ENCODE measurements at places on chromosomes 4 and X.

DNA sequence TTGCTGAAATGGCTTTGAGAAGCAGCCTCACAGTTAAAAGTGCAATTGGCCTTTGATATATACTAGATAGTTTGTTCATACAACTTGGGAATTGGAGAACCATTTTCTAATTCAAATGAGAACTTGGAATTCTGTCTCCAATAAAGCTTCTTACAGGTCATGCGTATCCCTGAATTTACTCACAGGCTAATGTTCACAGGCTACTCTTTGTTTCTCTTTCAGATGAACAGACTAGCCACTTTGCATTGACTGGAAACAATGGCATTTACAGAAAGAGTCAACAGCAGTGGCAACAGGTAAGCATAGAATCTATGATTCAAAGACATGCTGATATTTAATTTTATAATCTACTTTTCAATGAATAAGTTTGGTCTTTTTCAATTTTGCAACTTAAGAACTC is 13.5 kb downstream of the AFF1 start:
- H3K4me3 ChIP-seq, result no peak overlapping the region
- peaks cover 9% of the 10 kb centered on the region for H3K36me3 ChIP-seq
- no peaks in the 10 kb centered on the region for H3K27me3 ChIP-seq
- H3K4me1 ChIP-seq, result peaks cover 28% of the 10 kb centered on the region

DNA sequence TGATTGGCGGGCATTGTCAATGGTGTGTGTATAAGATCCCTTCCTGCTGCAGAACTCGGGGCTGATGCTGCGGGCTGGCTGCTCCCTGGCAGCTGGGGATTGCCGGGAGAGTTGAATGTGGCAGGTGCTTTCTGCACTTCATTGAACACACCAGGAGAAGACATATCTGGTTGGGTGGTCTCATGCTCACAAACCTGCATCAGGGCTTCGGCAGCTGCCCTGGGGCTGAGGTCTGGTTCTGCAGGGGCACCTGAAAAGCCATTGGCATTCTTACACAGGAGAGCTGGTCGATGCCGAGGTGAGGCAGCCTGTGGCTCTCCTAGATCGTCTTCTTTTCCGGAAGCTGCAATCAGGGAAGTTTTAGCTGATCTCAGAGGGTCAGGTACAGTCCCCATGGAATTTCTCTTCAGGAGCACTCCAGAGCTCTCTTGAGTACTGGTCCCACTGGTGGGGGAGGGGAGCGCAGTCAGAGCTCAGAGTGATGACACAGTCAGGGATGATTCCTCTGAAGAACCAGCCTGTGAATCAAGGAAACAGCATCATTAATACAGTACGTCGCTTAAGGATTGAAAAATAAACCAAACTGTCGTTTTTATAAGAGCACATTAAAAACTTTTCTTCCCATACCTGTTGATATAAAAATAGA is 57.8 kb downstream of the GPRIN3 start:
- H3K4me3 ChIP-seq, result no peak overlapping the region
- H3K27me3 ChIP-seq, result no peaks in the 10 kb centered on the region
- no peak overlapping the region for H3K27ac ChIP-seq
- peaks cover 36% of the 10 kb centered on the region for H3K36me3 ChIP-seq
- DNase-seq, result no peak
- peaks cover 47% of the 10 kb centered on the region for H3K4me1 ChIP-seq

- H3K36me3 ChIP-seq, result peaks cover 41% of the 10 kb centered on the region
- no peak overlapping the region for H3K27ac ChIP-seq
- DNase-seq, result no peak
- no peaks in the 10 kb centered on the region for H3K4me1 ChIP-seq
- no peaks in the 10 kb centered on the region for H3K27me3 ChIP-seq
Measured at GRCh38 chr4:48499551-48500066, 9.6 kb downstream of the ZAR1 start.

GRCh38 chrX:120468479-120468824 is 644 bp downstream of the LAMP2 start:
- no peak for DNase-seq
- H3K4me3 ChIP-seq, result peak overlapping the region; percentile 86
- H3K27ac ChIP-seq, result peak overlapping the region; percentile 93

DNA sequence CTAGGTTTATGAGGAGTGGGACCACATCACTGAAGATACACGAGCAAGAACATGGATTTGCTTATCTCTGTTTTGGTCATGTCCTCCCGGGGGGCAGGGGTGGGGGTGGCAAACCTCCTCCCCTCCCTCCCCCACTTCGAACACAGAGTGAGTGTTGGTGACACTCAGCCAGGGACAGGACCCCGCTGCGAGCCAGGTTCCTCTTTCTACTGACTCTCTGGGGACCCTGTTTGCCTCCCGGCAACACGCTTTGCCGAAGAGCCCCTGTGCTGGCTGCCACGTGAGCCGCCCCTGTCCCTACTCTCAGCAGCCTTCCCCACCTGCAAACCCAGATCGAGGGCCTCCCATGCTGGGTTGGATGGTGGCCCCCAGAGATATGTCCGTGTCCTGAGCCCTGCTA is 34.7 kb downstream of the P2RY8 start:
- H3K27ac ChIP-seq, result peak overlapping the region; percentile 95
- DNase-seq, result no peak
- peaks cover 68% of the 10 kb centered on the region for H3K36me3 ChIP-seq
- H3K4me3 ChIP-seq, result peak overlapping the region; percentile 62
- H3K27me3 ChIP-seq, result no peaks in the 10 kb centered on the region

- H3K4me3 ChIP-seq, result no peak overlapping the region
- H3K4me1 ChIP-seq, result peaks cover 8% of the 10 kb centered on the region
- H3K27me3 ChIP-seq, result peaks cover 3% of the 10 kb centered on the region
- no peak overlapping the region for H3K27ac ChIP-seq
Measured at GRCh38 chr4:122662701-122663100, 41.8 kb upstream of the IL21 start.

DNA sequence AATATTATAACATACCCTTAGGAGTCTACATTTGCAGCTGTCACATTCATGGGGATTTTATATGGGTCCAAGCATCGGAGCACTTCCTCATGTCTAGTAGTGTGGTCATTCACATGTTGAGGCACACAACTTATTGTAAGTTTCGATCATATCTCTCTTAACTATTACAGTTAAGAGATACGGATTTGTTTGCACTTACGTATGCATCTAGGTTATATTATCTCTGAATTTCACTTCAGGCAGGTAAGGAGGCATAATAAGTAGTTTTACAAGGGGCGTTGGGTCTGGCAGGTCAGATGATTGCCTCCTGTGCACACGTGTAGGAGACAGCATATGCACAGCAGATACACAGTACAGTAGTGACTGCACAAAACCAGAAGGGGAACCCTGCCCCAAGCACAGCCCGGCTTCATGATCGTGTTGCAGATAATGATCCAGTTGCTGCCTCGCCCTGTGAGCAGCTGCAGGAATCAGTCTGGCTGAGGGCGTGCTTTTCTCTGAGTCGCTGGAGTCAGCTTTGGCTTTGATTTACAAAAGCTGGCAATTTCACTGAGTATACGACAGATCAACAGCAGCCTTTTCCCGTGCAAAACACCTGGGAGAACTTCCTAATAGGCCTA is 302.9 kb upstream of the GATB start:
- peaks cover 43% of the 10 kb centered on the region for H3K4me1 ChIP-seq
- H3K27me3 ChIP-seq, result no peaks in the 10 kb centered on the region
- peak; percentile 18 for DNase-seq

- no peaks in the 10 kb centered on the region for H3K27me3 ChIP-seq
- H3K27ac ChIP-seq, result no peak overlapping the region
- DNase-seq, result no peak
- H3K4me3 ChIP-seq, result no peak overlapping the region
Measured at GRCh38 chr4:172785613-172786012, 383.0 kb upstream of the GALNT7 start.

- no peak overlapping the region for H3K4me3 ChIP-seq
- H3K36me3 ChIP-seq, result peaks cover 11% of the 10 kb centered on the region
- no peak overlapping the region for H3K27ac ChIP-seq
- H3K27me3 ChIP-seq, result no peaks in the 10 kb centered on the region
Measured at GRCh38 chrX:38304010-38304409, 23.3 kb downstream of the RPGR start.

- H3K27me3 ChIP-seq, result peaks cover 16% of the 10 kb centered on the region
- no peaks in the 10 kb centered on the region for H3K4me1 ChIP-seq
- H3K27ac ChIP-seq, result no peak overlapping the region
- no peaks in the 10 kb centered on the region for H3K36me3 ChIP-seq
Measured at GRCh38 chrX:101676571-101676970, 16.9 kb upstream of the ARMCX2 start.

DNA sequence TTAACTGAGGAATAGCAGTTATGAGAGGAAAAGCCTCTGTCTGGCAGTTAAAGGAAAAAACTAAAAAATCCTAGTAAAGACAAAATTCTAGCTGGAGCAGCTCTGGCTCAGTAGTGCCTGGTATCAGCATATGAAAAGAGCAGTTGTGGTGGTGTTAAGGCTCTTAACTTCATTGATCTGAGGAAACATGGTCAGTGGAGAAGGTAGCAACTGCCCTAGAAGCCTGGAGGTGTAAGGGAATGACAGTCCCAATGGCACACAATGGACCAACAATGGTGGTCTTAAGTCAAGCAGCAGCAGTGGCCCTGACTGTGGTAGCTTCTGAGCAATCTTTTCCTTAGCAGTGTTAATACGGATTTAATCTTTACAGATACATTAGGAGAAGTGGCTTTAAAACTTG is 189.6 kb upstream of the POF1B start:
- DNase-seq, result no peak
- no peak overlapping the region for H3K4me3 ChIP-seq
- H3K4me1 ChIP-seq, result no peaks in the 10 kb centered on the region

Measured in central memory CD8-positive, alpha-beta T cell (primary cell).